AML-193 (cell line): ENCODE measurements at places on chromosomes 4 and X.

DNA sequence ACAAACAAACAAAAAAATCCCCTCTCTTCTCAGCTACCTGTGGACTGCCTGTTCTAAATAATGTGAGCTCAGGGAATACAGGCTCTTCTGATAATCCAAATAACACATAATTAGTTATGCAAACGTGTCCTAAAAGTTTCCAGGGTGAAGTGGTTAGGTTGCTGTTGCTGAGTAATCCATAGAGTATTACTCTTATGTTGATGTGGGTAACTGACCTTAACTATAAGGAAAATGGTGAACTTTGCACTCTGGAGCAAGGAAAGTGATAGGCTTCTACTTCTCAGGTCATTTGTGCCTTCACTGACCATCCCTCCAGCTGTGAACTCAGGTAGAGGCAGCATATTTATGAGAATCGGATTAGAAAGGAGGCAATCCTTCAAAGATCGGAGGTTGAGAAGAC lies 19.9 kb downstream of the MSN start:
- no peak for DNase-seq

DNA sequence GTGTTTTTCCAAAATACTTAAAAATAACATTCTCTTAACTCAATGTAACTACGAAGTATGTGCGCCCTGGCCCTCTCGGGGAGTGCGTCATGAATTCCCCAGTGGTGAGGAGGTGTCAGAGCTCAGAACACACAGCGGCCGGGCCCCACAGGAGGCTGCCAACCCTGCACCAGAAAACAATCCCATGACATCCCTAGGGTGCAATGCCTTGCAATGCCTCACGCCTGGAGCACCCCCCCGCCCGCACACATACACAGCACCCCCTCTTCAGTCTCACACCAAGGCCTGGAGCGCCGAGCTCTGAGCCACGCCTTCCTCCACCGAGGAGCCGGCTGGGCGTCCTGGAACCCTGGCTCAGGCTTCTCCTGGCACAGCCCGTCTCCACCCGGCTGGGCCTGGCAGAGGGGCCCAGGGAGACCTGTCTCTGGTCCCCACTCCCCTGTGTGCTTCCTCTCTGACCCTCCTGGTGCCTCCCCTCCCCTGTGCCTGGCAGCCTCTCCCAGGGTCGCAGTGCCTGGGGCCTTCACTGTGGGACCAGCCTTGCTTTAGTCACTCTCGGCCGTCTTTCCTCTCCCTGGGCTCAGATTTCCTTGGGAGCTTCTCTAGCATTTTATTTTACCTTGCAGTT lies 108.2 kb upstream of the ADRA2C start:
- no peak for DNase-seq

GRCh38 chrX:109684136-109684535 lies 48.9 kb downstream of the ACSL4 start:
- DNase-seq: no peak

- no peak for DNase-seq
These were observed 59.3 kb downstream of the NLGN4X start for GRCh38 chrX:6169407-6169806.

DNA sequence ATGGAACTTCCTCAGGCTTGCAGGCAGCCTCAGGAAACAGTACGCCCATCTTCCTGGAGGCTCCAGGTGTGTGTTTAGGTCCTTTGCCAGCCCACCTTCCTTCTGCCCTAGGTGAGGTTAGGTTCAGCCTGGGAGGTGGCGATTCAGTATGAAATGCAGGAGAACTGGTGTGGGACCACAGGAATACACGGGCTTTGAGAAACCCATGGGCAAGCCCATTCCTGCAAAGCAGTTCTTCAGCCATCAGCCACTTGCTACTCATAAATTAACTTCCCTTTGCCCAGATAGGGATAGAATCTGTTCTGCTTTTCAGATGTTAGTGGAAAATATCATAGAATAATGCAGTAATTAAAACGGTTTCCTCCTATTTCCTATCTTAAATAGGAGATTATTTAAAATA lies 32.2 kb downstream of the TBC1D14 start:
- DNase-seq: peak; percentile 62

DNA sequence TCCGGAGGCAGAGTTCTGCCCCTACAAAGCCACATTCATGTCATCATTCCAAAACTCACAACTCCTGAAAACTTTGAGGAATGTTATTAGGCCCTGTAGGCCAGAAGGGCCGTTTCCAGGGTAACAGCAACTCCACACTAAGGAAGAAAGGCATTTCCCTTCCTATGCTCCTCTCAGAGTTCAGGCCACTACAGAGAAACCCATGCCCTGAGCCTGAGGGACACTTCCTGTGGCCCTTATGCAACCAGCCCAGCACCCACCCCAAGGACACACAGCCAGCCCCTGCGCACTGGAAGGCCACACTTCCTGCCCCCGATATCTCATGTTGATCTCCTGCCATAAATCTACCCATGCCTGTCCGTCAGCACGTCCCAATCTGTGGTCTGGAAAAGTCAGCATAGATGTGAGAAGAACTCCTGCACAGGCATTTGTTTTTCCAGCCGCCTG lies 289.3 kb downstream of the BCOR start:
- DNase-seq: no peak

- no peak for DNase-seq
These were observed 35.9 kb downstream of the ADRA2C start for GRCh38 chr4:3801931-3802550.

DNA sequence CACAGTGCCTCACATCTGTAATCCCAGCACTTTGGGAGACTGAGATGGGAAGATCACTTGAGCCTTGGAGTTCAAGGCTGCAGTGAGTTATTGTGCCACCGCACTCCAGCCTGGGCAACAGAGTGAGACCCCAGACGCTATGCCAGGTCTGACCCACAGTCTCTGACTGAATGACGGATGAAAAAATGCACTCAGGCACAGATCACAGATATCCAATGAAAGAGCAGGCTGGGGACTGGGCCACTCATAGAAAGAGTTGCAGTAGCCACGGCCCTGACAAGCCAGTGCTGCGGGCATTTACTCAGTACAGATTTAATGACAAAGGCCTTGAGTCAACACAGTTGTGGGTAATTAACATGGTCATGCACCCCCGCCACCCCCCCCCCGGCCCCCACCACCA lies 22.7 kb downstream of the NUDT6 start:
- no peak for DNase-seq

DNA sequence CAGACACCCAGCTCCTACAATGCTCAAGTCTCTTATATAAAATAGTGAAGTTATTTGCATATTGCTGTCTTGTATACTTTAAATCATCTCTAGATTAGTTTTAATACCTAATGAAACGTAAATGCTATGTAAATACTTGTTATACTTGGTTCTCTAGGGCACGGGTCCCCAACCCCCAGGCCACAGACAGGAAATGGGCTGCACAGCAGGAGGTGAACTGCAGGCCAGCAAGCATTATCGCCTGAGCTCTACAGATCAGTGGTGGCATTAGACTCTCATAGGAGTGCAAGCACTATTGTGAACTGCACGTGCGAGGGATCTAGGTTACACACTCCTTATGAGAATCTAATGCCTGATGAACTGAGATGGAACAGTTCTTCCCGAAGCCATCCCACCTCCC lies 395.9 kb upstream of the EMCN start:
- no peak for DNase-seq

DNA sequence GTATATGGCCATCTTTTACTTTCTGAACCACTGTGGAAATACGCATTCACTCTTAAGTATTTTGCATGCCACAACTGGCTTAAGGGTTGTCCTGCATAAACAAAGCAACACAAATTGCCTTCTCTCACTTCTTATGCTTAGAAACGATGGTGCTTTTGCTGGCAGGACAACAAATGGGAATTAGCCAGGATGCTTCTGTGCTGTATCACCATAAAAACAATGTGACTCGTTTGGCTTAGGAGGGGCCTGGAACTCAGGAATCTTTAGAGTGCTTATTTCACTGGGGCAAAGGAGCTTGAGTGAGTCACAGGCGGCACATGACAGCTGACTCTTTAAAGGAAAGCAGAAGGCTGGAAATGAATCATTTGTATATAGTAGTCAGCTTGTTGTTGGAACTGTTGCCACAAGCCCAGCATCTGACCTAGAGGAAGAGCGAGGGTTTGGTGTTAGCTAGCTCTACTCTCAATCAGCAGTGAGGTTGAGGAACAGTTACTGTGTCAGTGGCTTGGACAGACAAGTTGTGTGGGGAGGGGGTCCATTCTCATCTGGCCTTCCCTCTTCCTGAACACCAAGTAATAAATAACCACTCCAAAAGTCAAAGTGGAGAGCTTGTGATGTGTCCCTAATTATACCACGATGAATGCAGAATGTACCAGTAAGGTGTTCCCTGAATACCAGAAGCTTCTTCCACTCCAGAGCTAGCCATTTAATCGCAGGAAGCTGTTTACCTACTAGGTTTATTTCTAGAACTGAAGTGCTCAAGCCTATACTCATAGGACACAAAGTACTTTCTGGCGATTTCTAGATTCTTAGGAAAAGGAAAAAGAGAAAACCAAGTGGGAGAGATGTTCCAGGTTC lies 293.1 kb downstream of the CAMK2D start:
- DNase-seq: no peak

GRCh38 chr4:151824656-151825055 lies 63.8 kb upstream of the GATB start:
- DNase-seq: no peak

- no peak for DNase-seq
These were observed 197.3 kb upstream of the LNX1 start for GRCh38 chr4:53788621-53789020.

DNA sequence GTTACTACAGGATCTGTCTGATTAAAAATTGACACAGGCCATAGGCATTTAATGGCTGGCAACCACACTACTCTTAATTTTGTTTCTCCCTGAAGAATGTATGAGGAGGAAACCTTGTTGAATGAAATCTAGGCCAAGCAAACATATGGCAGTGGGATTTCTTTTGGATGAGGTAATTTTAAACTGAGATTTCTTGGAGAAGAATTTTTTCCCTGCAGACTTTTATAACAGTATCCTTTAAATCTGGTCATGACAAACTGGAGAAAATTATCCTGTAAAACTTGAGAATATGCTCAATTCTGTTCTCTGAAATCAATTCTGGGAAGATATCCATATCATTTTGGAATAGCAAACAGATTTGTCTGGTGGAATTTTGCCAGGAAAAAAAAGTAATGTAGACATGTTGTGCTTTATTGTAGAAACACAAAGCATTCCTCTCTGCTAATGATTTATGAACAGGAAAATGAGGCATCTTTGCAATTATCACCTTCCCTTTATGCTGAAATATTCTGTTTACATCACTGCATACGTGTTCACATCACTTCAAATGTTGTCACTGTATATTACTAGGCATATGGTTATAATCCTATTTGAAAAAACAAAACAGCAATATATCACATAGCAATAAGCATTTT lies 108.3 kb upstream of the ARSJ start:
- no peak for DNase-seq

- no peak for DNase-seq
These were observed 9.9 kb downstream of the FNIP2 start for GRCh38 chr4:158778712-158779111.

DNA sequence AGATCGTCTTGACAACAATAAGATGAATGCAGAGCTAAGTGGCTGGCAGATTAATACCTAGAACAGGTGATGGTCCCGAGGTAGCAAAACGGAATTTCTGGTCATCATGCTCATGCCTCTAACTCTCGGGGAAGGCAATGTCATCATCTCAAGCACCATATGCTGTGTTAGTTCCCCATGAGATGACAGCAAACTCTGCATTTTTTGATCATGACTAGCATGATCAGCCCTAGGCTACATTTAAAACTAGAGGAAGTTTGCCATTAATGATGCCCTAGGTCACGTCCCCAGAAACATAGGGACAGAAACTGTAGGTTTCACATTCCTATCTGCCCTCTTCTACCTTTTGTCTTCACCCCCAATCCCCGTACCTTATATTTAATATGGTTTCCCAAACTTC lies 11.6 kb downstream of the LPAR4 start:
- no peak for DNase-seq

- DNase-seq: no peak
These were observed 1.1 kb upstream of the NLGN3 start for GRCh38 chrX:71143508-71143907.

GRCh38 chr4:172147687-172148086 lies 334.5 kb downstream of the GALNTL6 start:
- DNase-seq: no peak
